ENCODE measurements at places on chromosomes 13 and 19.

GRCh38 chr13:65057986-65058385 lies 2172.2 kb downstream of the PCDH9 start:
- no peak for DNase-seq

DNA sequence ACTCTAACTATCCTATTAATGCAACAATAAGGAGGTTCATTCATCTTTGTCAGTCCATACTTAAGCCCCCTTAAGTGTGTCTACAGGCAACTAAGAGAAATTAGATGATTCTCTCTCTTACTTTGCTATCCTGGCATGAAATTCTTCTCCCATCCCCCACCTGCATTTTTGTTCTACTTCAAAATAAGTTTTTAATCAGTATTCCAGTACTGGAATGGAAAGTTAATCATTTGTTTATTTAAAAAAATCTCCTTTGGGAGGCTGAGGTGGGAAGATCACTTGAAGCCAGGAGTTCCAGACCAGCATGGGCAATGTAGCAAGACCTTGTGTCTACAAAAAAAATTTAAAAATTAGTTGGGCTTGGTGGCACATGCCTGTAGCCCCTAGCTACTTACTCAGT lies 222.1 kb downstream of the MZT1 start:
- DNase-seq, result no peak

- no peak for DNase-seq
These were observed 10.4 kb downstream of the NUDT19 start for GRCh38 chr19:32702010-32702409.

DNA sequence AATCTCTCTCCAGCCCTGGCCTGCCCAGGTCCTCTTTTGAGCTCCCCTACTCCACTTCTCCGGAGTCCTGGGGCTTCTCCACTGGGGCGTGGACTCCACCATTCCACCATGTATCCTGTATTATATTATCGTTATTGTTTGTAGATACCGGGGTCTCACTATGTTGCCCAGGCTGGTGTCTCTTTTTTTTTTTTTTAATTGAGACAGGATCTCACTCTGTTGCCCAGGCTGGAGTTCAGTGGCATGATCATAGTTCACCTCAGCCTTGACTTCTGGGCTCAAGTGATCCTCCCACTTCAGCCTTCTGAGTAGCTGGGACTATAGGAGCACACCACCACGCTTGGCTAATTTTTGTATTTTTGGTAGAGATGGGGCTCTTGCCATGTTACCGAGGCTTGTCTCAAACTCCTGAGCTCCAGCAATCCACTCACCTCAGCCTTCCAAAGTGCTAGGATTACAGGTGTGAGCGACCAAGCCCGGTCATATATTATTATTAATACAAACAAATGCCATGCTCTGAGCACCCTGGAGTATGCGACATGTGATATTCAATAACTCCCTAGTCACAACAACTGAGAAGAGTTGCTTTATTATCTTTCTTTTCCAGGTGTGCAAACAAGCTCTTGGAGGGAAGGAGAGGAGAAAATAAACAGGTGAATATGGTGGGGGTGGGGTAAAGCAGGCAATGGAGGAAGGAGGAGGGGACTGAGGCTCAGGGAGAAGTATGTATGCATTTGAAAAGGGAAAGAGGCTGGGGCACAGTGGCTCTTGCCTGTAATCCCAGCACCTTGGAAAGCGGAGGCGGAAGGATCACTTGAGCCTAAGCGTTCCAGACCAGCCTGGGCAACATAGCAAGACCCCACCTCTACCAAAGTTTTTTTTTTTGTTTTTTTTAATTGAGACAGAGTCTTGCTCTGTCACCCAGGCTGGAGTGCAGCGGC lies 2.8 kb upstream of the CERS4 start:
- no peak for DNase-seq

GRCh38 chr19:50739914-50740426 lies 16.8 kb downstream of the CLEC11A start:
- no peak for DNase-seq

DNA sequence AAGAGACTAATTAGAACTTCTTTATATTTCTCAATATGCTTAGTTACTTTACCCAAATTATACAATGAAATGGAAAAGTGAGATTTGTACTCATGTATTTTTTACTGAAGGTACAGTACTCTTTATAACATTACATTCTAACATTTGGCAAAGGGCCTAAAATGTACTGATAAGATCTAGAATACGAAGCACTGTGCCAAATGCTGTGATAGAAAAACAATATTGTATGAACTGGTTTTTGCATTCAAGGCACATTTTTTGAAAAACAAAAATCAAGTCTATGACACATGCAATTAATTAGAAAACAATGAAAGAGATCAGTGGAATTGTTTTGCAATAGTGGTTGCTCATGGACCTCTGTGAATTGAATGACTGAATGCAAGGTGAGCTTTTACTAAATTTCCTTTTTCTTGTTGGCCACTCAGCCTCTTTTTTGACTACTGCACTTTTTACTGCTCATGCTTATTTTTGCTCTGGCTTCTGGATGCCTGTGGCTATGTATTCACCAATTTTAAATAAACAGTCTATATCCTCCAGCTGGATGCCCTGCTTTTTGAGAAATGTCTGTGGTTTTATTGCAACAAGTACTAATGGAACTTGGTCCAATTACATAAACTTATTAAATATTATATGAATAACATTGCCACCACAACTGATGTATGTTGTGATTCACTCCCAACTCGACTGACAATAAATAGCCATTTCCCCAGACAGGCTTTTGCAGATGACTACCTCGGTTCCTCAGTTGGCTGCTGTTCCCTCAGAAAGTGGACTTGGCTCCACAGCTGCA lies 41.4 kb upstream of the OBI1 start:
- DNase-seq, result no peak

Data from stimulated activated CD4-positive, alpha-beta T cell treated with anti-CD3 and anti-CD28 coated beads, Interleukin-1b, Interleukin-23, amount 100 ng/mL, for 1 hour (primary cell).